ENCODE measurements at places on chromosomes 1 and 21.

DNA sequence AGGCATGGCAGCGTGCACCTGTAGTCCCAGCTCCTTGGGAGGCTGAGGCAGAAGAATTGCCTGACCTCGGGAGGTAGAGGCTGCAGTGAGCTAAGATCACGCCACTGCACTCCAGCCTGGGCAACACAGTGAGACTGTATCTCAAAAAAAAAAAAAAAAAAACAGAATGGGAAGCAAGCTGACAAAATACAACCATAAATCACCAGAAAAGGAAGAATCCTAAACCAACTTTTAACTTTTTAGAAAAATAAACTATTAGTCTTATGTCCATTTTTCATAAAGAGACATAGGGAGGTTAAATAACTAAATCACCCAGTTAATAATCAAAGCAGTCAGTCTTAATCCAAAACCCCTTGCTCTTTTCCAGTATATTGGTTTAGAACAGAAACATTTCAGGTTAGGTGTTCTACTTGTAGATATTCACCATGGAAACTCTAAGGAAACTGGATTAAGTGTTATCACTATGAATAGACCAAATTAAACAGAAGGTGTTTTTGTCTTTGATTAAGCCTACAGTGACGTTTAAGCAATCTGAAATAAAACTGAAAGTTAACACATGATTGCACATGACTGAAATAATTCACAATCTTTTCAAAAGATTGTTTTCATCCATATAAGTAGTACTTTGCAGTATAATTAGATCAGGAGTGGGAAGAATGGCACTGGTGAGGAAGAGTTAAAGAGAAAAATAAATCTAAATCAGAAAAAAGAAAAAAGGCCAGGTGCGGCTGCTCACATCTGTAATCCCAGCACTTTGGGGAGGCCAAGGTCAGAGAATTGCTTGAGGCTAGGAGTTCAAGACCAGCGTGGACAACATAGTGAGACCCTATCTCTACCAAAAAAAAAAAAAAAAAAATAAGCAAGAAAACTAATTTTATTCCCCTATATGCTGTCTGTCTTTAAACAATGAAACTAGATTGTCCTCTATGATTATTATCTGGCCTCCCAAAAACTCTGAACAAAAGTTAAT, 9.6 kb downstream of the CDC42BPA start:
- no peak for DNase-seq

DNA sequence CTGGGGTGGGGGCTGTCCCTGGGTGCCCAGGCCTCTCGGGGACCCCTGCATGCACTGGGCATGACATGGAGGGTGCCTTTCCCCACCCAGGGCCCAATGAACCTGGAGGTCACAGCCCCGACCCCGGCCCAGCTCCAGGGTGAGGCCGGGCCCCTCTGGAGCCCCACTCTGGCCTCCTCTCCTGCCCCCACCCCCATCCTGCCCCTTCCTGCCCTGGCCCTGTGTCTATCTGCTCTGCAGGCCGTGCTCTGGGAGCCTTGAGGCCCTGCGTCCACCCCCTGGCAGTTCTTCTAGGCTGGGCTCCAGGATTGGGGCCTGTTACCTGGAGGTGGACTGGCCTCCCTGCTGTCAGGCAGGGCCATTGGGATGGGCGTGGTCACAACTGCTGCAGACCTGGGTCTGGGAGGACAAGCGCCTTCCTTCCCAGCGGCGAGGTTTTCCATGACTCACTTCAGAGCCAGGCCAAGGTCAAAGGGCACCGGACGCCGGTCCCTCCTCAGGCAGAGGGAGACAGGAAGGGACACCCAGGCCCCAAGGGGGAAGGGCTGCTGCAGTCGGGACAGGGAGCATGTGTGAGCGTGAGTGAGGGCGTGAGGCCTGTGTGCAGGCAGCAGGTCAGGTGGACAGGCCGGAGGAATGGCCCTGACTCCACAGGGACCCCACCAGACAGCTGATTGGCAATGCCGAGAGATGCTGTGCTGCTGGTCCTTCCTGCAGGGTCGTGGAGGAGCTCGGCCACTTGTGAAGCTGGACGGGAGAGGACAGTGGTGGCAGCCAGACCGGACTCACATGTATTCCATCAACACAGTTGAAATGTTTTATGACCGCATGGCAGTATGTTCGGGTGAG, 31.1 kb upstream of the POFUT2 start:
- DNase-seq: no peak

DNA sequence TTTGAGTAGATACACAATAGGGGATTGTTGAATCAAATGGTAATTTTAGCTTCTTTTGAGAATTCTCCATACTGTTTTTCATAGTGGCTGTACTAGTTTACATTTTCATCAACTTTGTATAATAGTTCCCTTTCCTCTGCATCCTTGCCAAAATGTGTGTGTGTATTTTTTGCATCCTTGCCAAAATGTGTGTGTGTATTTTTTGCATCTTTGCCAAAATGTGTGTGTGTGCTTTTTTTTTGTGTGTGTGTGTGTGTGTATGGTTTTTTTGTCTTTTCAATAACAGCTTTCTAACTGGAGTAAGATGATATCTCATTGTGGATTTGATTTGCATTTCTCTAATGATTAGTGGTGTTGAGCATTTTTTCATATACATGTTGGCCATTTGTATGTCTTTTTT, 105.4 kb downstream of the ATP6V1G3 start:
- no peak for DNase-seq

DNA sequence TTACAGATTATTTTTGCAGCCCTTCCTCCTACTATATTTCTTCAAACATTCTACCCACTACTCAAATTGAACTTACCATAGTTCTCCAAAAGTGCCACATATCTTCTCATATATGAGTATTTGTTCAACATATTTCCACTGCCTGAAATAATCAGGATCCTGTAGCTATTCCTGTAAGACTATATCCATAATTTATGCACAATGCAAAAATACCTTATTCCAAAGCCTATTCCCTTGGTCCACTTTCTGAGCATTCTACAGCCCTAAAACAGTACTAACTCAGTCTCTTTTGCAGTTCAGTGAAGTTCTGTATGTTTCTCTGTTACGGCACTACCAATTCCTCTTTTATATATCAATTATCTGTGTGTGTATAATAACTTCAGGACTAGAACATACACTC, 1283.7 kb upstream of the ADGRL2 start:
- DNase-seq: no peak

DNA sequence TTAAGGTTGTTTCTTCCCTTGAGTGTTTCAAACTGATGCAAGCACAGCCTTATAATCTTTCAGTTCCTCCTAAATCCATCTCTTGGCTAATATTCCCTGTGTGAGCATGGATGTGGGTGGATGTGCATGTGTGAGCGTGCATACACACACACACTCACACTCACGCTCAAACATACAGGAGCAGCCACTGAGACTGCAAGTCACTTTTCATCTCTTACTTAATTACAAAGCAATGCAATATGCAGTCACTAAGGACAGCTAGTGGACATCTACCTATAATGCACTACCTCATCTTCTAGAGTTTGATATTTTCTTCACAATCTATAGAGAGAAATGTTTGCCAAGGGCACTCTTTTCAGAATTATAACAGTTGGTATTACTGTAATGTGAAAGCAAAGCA, 1.4 kb downstream of the ESRRG start:
- DNase-seq: no peak
